ENCODE measurements at places on chromosomes 6 and 20.

- DNase-seq = no peak
Observed at GRCh38 chr6:36634317-36635108, 40.4 kb downstream of the SRSF3 start.

- peak; percentile 91 for DNase-seq
Observed at GRCh38 chr6:134853111-134854055, 96.5 kb downstream of the ALDH8A1 start.

DNA sequence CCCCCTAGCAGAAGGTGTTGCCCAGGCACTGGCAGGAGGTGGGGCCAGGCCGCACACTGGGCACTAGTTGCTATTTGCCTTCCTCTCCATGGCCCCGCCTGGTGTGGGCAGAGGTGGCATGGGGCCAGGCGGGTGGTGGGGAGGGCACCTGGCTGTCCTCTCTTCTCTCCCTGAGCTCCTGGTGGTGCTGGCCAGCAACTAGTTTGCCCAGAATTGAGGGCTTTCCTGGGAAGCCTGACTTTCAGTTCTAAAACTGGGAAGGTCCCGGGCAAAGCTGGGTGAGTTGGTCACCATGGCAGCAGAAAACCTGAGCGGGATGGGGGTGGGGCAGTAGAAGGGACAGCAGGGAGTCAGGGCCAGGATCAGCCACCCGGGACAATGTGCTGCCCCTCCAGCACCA, 48.2 kb downstream of the RBM38 start:
- DNase-seq = peak; percentile 48

GRCh38 chr6:154583546-154584188, 73.2 kb upstream of the CNKSR3 start:
- DNase-seq = no peak

GRCh38 chr6:18022398-18023231, 35.2 kb upstream of the KIF13A start:
- peak; percentile 87 for DNase-seq

DNA sequence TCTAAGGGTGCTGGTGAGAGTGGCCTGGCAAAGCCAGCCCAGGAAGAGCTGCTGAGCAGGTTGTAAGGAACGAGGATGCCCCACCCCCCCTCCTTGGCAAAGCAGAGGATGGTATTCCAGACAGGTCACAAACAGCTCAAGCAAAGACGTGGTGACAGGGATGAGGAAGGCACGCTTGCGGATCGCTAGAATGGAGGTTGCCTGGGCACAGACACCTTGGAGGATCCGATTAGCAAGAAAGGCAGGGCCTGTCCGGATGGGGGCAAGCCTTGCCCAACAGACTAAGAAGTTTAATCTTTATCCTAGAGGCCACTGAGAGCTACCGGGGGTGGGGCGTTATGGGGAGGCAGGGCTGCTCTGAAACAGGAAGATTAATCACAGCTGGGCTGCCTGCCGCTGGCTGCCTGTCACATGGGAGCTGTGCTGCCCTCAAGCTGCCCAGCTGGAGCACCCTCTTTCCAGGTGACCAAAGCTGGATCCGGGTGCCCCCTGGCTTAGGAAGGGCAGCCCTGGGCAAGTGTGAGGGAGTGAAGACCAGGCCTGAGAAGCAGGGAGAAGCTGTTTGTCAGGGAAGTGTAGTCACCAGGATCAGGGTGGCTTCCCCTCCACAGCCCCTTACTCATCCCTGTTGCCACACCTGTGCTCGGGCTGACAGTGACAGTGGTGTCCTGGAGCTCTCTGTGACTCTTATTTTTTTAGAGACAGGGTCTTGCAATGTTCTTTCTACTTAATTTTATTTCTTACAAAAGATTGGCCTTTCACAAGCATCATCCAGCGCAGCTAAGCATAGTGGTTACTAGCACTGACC, 9.1 kb upstream of the MAPK13 start:
- peak; percentile 71 for DNase-seq

DNA sequence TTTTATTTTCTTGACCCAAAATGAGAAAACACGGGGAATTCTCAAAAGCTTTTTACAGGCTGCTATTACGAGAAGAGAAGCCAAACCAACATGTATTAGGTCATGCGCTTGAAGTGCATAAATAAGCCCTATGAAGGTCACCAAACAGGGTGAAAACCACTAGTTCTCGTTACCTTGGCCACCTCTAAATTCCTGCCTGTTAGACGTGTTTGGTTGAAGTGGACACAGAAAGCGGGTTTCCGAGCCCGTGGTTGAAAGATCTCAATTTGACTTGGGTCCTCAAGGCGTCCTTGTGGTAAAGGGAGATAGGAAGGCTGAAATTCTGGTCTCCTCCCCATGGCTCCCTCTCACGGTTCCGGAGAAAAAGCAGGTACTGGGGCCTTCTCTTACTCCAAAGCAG, 6.2 kb downstream of the EYA2 start:
- DNase-seq = no peak

GRCh38 chr6:157893238-157893637, 70.2 kb downstream of the SNX9 start:
- no peak for DNase-seq

- DNase-seq = no peak
Observed at GRCh38 chr20:52439375-52439774, 247.8 kb upstream of the ZFP64 start.

- DNase-seq = no peak
Observed at GRCh38 chr6:143607974-143608373, 69.8 kb upstream of the PHACTR2 start.
